ENCODE measurements at places on chromosomes 3 and 15.

DNA sequence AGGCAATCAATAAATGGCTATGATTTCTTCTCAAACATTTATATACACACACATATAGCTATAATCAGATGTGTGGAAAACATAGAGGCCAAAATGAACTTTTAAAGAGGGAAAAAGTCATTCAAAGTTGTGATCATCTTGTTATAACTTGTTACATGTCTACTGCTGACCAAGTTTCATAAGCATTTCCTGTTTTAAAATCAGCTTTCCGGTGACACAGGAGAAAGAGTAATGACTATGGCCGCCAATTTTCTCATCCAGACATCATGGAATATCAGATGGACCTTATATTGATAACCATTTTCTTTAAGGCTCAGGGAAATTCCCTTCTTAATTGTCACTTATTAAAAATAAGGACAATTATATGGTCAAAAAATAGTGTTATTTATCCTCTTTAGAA is 71.7 kb upstream of the AGTR1 start:
- DNase-seq = no peak

GRCh38 chr3:78096488-78097255 is 1056.8 kb downstream of the ROBO2 start:
- DNase-seq = no peak

GRCh38 chr15:73700041-73700842 is 16.1 kb downstream of the CD276 start:
- peak; percentile 35 for DNase-seq

GRCh38 chr3:182739619-182740018 is 53.7 kb upstream of the ATP11B start:
- no peak for DNase-seq

GRCh38 chr3:52845157-52845556 is 10.3 kb upstream of the MUSTN1 start:
- no peak for DNase-seq

DNA sequence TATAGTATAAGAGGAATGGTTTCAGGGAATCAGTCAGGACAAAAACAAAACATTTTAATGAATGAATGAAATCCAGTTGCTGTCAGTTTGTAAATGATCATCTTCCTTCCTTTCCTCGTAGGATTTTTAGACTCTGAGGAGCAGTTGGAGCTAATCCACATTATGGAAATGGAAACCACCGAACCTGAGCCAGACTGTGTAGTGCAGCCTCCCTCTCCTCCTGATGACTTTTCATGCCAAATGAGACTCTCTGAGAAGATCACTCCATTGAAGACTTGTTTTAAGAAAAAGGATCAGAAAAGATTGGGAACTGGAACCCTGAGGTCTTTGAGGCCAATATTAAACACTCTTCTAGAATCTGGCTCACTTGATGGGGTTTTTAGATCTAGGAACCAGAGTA is 3.1 kb downstream of the TIPARP start:
- no peak for DNase-seq

DNA sequence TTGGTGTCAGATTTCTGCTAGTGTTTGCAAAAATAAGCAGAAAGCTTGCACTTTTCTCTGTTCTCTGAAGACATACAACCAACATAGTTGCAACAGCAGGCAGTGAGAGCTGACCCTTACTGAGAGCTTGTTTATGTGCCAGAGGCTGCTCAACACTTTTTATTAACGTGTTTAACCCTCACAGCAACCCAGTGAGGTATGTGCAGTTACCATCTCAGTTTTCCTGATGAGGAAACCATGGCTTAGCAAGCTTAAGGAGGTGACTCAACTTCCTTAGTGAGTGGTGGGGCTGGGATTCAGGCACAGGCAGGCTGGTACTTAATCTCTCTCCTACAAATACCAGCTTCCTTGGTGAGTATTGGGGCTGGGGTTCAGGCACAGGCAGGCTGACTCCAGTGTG is 158.1 kb upstream of the CTDSPL start:
- DNase-seq = no peak

- DNase-seq = no peak
Measured at GRCh38 chr15:84009616-84010015, 226.0 kb upstream of the GOLGA6L4 start.

- DNase-seq = no peak
Measured at GRCh38 chr15:62749036-62749815, 293.3 kb upstream of the TPM1 start.

DNA sequence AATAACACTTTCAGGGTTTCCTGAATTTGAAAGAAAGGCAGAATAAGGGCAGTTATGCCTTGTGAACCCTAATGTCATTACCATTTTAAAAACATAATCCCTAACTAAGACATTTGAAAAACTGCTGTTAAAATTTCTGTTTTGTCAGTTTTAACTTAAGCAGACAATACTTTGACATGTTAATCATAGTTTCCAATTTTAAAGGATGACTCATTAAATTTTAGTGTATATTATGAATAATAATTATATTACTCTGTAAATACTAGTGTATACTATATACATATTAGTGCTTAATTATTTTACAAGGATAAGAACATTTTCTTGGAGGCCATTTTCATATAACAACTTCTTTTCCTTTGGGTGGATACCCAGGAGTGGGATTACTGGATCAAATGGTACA is 553.1 kb upstream of the BCHE start:
- DNase-seq = no peak

- DNase-seq = no peak
Measured at GRCh38 chr3:66475386-66476020, 25.3 kb downstream of the LRIG1 start.

GRCh38 chr3:124873226-124873625 is 13.9 kb downstream of the ITGB5 start:
- no peak for DNase-seq

- DNase-seq = no peak
Measured at GRCh38 chr15:50854601-50855490, 53.6 kb upstream of the AP4E1 start.

DNA sequence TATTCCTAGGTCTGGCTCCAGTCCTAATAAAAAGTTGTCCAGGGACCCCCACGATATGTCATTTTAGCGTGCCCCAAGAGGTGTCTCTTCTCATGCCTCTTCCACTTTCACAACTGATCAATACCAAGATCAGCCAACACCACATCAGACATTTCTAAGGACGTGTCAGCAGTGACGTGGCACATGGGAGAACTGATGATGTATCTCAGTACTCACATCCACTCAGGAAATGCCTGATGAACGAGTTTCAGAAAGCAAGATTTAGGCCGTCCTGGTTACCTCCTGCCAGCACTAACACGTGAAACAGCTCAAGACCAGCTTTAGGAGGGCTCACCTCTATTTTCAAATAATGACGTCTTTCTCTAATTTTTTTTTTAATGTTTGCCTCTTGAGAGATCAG is 19.6 kb downstream of the VGLL4 start:
- DNase-seq = no peak

DNA sequence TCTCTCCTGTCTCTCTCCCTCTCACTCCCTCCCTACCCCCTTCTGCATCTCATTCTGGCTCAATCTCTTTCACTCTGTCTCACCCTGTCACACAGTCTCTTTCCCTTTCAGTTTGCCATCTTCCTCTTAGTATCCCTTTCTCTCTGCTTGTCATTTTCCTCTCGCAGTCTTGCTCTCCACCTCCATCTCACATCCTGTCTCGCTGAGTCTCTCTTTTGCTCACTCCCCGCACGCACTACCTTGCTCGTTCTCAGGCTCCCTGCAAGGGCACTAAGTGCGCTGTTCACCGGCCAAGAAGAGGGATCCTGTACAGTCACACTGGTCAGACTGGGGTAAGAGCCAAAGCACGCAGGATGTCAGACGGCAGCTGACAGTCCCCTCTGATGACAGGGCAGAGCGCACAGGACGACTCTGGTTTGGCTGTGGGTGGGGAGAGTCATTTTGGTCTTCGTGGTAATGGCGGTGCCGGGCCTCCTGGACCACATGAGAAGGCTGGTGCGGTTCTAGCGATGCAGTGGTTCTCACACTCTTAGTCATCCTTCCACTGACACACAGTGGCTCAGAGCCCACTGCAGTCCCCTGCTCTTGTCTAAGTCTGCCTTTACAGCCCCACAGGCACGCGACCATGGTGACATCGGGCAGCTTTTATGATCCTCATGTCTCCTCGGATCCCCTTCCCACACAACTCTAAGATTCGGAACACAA is 356.8 kb downstream of the FOXP1 start:
- DNase-seq = no peak

- DNase-seq = no peak
Measured at GRCh38 chr3:108713816-108714215, 43.4 kb downstream of the RETNLB start.

DNA sequence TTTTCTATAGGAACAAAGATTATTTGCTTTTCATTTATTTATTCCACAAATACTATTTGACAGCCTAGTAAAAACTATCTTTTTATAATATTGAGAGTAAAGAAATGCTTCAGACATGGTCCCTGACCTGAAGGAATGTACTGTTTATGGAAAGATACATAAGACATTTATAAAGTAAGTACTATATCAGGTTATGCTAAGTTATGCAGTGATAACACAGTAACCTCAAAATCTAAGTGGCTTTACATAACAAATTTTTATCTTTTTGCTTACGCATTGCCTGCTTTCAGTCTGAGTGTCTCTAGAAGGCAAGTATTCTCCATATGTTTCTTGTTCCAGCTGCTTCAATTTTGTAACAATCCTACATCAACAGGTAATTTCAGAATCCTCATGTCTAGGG is 694.0 kb downstream of the SQOR start:
- DNase-seq = no peak

DNA sequence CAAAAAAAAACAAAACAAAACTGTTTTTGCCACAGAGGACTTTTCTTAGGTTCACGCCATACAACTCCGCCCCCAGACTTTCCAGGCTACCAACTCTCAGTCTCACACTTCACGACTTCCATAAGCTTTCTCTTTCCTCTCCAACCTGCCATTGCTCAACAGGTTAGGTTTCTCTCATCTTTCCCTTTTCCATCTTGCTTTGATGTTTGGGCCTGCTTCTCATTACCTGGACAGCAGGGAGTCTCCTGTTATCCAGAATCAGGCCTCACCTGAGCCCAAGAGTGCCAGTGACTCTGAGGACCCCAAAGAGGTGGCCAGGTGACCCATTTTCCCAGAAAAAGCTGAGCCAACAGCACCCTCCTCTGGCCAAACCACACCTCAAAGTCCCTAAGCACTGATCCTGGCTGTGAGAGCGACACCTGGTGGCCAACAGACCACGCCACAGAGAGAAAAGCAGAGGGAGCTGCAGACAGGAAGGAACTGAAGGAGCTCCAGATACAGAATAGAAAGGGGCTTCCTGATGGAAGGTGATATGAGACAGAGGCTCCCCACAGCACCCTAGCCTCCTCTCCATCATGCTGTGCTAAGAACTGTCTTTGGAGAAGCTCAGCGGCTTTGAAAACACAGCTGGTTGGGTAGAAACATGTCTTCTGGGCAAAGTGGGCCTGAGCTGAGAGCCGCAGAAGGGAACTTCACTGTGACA is 4.0 kb downstream of the CCDC51 start:
- peak; percentile 88 for DNase-seq

GRCh38 chr3:46271209-46271745 is 29.0 kb downstream of the CCR3 start:
- DNase-seq = no peak

GRCh38 chr3:179401561-179401960 is 49.7 kb downstream of the GNB4 start:
- no peak for DNase-seq

DNA sequence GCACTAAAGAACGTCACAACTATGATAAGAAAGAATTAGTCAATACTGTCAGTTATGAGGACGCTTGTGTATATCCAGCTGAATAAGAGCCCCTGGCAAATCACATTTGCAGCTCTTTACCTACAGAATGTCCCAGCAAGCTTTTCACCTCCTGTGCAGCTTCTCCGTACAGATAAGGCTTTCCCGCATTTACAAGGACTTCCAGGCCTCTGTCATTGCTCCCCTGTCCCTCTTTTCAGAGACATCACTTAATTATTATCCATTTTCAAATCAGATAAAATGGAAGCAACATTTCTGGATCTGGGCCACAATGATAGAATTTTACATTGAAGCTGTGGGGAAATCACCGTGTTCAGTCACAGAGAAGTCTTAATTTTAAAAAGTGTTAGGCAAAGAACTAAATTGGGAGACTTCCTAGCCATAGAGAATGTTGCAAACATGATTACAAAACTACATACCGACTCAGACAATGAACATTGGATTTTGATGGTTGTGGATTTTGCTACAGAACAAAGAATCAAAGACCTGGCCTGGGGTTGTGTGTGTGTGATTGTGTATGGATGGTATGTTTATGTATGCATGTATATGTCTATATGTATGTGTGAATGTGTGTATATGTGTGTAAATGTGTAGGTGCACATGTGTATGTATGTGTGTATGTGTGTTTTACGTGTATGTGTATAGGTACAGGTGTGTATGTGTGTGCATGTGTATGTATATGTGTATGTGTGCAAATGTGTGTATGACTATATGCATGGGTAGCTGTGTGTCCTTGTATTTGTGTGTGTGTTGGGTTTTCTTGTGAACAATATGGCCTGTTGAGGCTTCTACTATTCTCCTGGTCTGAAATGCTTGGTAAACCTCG is 41.5 kb downstream of the MGLL start:
- no peak for DNase-seq

DNA sequence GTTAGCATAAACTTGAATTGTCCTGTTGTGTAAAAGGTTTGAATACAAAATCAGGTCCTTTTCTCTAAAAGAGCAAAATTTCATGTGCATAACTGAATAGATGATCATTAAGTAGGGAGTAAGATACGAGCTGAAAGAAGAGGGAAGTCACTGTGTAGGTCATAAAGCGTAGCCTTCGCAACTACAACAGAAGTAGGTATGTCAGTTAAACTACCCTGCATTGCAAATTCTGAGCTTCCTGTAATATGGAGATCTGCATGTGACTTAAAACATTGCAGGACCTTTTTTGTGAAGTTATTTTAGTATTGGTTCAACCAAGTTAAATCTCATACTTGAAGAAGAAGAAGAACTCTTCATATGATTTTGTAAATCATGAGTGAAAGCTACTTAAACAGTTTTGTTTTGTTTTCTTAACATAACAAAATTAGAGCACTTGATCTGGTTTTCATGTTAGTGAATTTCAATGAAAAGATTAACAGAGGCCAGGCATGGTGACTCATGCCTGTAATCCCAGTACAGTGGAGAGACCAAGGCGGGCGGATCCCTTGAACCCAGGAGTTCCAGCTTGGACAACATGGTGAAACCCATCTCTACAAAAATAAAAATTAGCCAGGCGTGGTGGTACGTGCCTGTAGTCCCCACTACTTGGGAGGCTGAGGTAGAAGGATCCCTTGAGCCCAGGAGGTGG is 26.4 kb downstream of the ARMC8 start:
- DNase-seq = no peak

DNA sequence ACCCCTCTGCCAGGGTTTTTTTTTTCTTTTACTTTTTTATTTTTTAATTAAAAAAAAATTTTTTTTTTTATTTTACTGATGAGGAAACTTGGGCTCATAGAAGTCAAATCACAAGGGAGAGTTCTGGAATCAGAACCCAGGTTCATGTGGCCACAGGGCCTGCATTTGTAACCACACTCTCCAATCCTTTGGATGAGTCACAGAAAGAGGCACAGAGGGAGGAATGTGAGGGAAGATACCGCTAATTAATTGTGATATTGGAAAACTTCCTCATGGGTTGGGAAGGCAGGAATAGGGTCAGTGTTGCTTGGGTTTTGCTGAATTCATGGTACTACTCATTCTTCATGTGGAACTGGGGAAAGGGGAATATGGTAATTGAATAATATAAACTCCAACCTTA is 132.9 kb upstream of the SLC6A11 start:
- DNase-seq = no peak
